ENCODE measurements at places on chromosomes 1 and 21.

DNA sequence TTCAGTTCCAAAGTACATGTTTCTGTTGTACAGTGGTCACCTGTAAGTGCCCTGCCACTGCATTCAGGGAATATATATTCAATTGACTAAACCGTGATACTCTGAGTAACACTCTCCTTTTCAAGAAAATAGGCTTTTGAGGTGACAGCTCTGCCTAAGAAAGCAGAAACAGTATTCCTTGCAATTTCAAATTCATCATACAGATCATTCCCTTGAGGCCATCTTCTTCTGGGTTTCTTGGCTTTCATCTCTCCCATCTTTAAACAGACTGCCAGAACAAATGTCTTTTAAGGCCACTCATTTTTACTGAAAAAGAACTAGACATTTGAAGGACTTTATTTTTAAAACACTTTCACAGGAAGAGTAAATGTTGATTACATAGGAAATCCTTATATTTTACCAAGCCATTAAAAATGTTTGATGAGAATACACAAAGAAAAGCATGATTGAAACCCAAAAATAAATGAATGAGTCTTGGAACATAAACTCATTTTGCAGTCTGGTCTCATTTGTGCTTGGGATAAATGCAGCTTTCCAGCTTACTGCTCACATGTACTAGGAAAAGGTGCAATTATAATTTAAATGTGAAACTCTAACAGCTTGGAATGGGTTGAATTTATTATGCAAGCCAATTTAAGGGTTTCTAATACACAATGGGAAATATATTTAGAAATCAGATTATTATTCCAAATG lies 34.7 kb downstream of the PLPPR5 start:
- no peak for DNase-seq

DNA sequence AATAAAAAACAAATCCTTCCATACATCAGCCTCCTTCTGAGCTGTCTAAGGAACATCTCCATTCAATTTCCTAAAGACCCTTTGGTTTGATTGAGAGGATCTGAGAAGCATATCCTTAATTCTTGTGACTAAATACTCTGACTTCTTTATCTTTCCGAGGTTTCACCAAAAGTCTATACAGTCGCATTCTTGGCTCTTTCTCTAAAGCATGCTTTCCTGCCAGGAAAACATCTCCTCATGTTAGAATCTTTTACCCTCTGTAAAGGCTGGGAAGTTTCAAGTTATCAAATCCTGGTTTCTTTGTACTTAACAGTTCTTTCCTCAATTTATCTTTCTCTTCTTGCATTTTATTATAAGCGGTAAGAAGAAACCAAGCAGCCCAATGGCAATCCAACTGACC lies 630.4 kb downstream of the PTPRC start:
- DNase-seq, result no peak

- no peak for DNase-seq
Observed at GRCh38 chr1:31735571-31735970, 28.6 kb downstream of the ADGRB2 start.

GRCh38 chr1:22689505-22689904 lies 21.1 kb upstream of the EPHB2 start:
- no peak for DNase-seq

DNA sequence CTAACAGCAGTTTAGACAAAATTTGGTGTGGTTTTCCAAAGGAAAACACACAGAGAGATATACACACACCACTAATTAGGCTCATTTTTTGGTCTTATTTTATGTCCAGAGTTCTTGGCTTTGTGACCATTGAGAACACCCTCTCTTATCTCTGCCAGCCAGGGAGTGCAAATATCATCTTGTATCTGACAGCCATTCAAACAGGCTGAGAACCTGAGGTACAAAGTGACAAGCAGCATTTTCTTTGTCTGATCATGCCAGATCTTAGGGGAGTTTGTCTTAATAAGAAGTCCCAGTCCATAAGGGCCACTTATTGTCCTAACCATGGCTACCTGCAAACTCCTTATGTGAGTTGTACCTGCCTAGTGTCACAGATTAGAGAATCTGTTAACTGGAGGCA lies 1165.2 kb downstream of the BRINP3 start:
- no peak for DNase-seq

DNA sequence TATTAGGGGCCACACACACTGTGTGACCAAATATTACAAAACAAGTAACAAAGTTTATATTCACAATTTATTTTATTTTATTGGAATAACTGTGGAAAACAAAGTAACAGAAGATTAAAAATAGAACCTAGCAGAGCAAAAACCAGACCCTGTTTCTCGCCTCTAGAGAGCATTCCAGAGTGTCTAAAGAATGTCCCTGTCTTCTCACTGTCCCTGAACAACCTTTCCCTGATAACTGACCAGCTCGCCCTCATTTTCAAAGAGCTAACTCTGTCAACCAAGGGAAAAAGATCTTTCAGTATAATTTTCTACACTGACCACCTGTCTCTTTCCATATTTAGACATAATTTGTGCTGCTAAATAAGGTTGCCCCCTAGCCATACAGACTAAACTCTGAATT lies 646.9 kb downstream of the USP25 start:
- no peak for DNase-seq

GRCh38 chr1:11868331-11868980 lies 9.7 kb upstream of the NPPB start:
- DNase-seq, result no peak

DNA sequence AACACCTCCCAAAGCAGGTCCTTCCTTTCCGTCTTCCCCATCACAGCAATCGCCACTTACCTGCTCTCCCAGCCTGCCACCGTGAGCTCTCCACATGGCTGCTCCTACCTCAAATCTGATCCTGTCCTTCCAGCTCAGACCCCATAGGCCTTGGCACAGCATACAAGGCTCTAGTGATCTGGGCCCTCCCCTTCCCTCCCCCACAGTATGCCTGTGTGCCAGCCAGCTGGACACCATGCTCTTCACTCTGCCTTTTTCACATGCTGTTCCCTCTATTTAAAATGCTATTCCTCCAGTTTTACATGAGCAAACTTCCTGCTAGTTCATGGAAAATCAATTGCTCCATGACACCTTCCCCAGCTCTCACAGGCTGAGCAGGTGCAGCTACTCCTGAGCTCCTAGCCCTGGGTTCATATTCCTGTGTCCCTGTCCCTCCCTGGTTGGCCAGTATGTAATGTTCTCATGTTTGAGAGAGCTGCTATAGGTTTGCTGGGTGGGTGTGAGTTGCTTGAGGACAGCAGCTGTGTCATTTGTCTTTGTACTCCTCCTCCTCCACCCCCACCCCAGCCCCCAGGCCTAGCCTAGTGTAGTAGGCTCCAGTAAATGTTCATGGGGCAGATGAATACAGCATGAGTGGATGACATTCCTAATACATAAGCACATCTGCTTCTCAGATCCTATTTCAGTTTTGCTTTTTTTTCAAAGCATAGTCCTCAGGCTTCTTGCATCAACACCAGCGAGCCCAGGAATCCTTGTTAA lies 6.3 kb upstream of the TNNT2 start:
- no peak for DNase-seq

DNA sequence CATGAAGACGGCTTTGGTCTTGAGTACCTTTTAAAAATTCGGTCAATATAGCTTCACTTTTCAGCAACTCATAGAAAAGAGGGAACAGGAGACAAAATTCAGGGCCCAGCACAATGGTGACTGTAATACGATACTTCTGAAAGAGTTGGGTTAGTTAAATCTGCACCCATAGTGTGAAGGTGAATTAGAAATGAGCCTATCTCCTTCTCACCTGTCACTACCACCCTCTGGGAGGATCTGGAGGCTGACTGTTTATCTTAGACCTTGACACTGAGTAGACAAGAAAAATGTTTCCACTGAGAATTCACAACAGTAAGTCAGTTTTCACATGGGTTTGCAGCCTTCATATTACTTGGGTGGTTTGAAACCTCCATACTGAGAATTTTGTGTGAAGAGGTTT lies 57.9 kb upstream of the HMGB4 start:
- no peak for DNase-seq

- DNase-seq, result no peak
Observed at GRCh38 chr21:23111070-23111600, 2112.9 kb downstream of the NCAM2 start.

DNA sequence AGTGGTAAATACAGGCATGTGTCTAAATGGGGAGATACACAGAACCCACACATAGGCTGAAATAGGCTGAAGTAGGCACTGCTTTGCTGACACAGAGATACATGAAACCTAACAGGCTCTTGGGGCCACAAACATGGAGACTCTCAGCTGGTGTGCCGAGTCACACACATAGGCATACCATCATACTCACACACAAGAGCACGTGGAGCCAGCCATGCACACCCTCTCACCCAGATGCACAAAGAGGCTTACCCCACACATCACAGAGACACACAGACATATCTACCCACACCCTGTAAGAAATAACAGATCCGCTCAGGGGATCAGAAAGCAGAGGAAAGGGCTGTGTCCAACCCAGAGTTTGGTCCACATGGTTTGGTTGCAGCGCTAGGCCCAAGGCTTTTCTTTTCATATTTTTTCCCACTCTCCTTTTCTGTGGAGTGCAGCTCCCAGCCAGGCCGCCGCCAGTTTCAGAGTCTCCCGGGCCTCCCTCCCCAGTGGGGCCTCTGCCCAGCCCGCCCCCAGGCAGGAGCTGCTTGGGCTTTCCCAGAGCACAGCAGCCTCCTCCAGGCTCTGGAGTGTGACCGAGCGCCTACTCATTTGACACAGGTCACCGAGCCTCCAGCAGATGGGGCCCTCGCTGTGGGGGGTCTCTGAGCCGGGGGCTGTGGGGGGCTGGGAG lies 3.9 kb upstream of the POU3F1 start:
- no peak for DNase-seq

DNA sequence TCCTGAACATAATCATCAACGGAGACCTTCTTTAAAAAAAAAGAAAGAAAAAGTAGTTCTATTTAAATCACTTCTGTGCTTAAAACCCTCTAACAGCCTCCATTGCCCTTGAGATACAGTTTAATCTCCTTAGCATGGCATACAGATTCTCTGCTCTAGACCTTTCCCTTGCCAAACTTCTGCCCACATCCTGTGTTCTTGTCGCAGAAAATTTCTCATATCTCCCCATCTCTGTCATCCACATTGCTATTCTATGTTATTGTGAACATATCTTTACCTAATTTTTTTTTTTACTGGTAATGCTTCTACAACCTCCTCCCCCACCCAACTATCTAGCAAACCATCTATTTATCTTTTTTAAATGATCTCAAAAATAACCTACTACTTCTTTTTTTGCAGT lies 135.7 kb upstream of the PROX1 start:
- DNase-seq, result peak; percentile 7

- no peak for DNase-seq
Observed at GRCh38 chr1:62274496-62275485, 44.4 kb downstream of the KANK4 start.

GRCh38 chr1:243851257-243851756 lies 1.3 kb upstream of the AKT3 start:
- no peak for DNase-seq

- no peak for DNase-seq
Observed at GRCh38 chr1:116424863-116425262, 51.8 kb downstream of the ATP1A1 start.

- no peak for DNase-seq
Observed at GRCh38 chr1:184156521-184157393, 105.2 kb downstream of the TSEN15 start.

- no peak for DNase-seq
Observed at GRCh38 chr1:182622901-182623528, 18.8 kb upstream of the RGS16 start.

DNA sequence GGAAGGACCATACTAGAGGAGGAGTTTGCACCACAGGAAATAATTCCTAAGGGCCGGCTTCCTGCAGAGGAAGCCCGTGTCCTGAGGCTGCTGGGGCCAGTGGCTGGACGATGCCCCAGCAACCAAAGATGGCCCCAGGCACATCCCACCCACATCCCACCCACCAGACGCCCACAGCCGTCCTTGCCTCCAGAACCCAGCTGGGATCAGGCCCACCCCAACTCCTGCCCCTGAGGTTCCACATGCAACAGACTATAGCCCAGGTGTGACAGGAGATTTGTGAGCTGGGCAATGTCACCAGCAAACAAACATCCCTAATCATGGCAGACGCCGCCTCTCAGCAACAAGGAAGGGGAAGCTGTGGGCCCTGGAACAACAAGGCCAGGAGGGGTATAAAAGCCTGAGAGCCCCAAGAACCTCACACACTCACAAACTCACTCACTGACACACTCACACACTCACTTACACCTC lies at the start of gene KRTAP10-9:
TSS of gene KRTAP10-9 (plus strand) at position 421 of the 471 bp plus-strand sequence. CDS start 79 bp downstream, outside the sequence.
- no peak for DNase-seq

GRCh38 chr1:203136409-203137042 lies 9.0 kb downstream of the ADORA1 start:
- DNase-seq, result no peak

- no peak for DNase-seq
Observed at GRCh38 chr1:189180057-189180456, 1297.6 kb downstream of the BRINP3 start.

DNA sequence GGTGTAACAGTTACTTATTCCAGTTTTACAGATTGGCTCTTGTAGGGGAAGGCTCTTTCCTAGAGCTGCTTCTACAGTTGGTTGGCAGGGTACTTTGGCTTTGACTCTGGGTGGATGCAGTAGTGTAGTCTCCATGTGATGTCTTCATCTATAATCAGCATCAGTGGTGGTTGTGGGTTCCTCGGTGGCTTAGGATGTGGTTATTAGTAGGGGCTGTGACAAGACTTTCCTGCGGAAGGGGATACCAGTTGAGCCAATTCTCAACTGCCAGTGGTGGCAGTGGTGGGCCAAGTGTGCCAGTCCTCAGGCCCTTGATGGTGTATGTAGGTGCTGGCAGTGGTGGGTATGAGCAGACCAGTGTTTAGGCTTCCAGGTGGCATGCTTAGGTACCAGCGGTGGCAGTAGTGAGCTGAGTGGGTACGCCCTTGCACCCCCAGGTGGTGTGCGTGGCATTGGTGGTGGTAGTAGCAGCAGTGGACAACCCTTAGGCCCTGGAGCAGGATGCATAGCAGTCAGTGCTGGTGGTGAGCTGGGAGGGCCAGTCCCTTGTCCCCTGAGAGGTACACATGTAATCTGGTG lies 27.2 kb upstream of the KLF18 start:
- DNase-seq, result peak; percentile 13

DNA sequence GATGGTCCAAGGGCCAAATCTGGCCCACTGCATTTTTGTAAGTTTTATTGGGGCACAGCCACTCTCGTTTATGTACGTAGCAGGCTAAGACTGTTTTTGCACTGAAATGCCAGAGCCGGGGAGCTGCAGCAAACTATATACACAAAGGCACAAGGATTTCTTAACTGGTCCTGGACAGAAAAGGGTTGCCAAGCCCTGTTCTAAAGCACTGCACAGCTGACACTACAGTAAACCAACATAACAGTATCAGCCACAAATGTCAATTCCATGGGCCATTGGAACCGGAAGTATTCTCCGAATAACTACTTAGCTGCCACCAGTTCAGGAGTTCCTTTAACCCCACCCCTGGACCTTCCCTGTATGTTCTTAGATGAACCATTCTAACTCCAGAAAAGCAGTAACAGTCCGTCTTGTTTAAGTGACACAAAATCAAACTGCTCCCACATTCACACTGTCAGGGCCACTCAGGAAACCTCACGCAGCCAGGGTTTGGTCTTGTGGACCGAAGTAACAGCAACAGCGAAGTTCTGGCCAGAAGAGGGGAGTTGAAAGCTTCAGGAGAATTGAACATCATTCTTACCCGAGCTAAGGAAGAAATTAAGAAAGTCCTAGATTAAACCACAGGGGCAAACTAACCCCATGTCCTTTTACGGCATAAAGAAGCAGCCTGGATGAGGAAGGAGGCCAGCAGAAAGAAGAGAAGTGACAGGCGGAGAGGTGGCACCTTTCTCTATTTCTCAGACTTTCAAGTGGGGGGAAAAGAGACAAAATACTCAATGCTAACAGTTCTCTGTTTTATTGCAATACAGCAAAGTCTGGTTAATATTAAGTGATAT lies 49.2 kb downstream of the COQ8A start:
- no peak for DNase-seq

- DNase-seq, result no peak
Observed at GRCh38 chr1:99305626-99306025, 41.3 kb downstream of the PLPPR4 start.
